ENCODE measurements at places on chromosomes 6 and 20.

- peak; percentile 66 for DNase-seq
Observed at GRCh38 chr6:138590796-138591709, 91.8 kb upstream of the NHSL1 start.

GRCh38 chr6:116017546-116018295 lies 43.0 kb downstream of the FRK start:
- DNase-seq: no peak

DNA sequence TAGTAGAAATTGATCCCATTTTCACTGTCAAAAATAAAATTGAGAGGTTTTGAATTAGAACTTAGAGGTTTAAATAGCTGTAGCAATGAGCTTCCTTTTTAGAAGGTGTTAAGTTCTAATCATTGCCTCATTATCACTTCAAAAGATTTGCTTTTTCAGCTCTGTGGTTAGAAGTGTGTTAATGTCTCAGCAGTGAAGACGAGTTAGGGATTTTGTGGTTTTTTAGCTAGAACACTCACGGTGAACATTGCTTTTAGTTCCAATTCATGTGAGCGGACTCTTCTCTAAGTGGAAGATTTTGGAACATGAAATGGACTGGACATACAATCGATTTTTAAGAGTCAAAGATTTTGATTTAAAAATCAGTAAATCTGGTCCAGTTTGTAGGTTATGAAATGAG lies 12.7 kb upstream of the IFNGR1 start:
- DNase-seq: no peak

DNA sequence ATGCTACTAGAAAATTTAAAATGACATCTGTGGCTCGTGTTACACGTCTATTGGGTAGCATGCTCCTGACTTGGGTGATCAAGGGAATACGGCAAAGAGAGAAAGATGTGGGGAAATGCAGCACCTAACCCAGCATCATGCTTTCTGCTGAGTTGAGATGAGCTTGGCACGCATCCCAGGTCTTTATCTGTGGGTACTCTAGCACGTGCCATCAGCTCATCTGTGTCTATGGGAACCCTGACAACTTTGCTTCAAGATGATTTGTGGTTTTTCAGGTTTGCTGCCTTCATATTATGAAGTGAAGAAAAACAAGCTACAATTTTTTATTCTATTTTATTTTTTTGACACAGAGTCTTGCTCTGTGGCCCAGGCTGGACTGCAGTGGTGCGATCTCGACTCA lies 21.0 kb downstream of the RNASET2 start:
- no peak for DNase-seq

DNA sequence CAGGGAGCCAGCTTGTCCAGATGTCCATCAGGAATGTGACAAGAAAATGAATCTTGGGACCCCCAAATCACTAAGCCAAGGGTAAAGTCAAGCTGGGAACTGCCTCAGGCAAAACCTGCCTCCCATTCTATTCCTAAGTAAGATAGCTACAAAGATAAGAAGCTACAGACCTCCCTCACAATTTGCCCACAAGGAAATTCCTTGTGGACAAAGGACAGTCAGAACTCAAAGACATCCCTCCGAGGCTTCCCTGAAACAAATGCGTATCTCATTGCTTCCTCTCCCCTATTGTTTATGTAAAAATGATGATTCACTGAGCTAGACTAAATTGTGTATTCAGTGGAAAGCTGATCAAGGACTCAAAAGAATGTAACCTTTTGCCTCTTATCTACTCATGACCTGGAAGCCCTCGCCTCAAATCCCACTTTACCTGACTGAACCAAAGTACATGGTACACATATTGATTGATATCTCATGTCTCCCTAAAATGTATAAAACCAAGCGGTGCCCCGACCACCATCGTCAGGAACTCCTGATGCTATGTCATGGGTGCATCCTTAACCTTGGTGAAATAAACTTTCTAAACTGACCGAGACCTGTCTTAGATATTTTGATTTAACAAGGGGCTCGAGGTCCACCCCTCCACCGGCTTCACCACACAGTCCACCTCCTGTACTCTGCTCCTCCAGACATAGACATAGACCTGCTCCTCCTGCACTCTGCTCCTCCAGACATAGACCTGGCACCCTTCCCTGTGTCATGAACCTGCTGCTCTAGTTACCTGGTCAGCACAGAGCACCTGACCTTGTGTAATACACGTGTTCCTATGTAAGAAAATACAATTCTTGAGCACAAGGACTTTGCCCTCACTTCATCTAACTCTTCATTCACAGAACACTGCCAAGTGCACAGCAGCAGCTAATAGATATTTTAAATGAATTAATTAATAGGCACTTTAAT lies 81.4 kb downstream of the WDR27 start:
- no peak for DNase-seq

DNA sequence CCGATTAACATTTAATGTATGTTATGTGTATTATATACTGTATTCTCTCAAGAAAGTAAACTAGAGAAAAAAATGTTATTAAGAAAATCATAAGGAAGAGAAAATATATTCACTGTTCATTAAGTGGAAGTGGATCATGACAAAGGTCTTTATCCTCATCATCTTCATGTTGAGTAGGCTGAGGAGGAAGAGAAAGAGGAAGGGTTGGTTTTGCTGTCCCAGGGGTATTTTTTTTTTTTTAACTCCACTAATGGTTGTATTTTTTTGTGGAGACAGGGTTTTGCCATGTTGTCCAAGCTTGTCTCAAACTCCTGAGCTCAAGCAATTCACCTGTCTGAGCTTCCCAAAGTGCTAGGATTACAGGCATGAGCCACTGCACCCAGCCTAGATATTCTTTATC lies 11.0 kb downstream of the ECT2L start:
- no peak for DNase-seq

DNA sequence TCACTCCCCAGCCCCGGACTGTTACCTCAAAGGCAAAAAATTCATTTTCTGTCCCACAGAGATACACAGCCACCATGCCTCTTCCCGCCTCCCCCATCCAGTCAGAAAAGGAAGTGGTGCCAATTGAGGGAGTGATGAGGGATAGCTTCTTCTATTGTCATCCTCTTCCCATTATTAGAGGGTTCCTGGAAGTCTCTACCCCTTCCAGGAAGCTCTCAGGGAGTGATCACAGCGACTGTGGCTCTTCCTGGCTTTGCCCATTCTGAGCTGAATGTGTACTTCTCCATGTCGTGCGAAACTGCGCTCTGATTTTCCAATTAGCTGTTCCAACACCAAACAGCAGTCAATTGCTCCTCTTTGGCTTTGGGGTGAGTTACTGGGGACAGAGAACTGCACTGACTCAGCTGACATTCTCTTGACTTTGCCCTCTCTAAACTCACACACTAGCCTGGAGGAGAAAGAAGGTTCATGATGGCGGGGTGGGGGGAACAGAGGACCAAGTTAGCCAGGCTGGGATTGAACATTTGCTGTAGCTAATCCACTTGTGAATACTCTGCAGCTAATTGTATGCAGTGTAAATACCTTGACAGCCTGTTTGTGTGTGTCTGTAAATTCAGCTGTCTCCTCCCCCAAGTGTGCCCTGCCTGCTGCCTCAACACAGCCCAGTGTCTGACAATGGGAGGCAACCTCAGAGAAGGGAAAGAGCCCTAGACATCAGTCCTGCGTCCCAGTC lies 2.4 kb upstream of the MDGA1 start:
- no peak for DNase-seq

DNA sequence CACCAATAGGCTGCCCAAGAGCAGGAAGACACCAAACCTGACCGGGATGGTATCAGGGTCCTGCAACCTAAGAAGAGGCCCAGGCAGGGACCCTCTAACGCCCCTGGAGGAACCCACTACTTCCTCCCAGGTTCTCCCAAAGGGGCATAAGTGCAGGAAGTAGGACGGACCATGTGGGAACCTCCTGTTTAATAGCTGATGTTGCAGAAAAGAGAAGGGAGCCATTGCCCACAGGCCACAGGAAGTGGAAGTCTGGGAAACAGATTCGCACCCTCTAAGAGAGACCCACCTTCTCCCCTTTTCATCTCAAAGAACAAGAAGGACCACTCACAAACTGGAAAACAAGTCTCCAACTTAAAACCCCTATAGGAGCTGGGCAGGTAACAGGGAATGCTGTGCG lies 18.1 kb downstream of the PREX1 start:
- DNase-seq: no peak

DNA sequence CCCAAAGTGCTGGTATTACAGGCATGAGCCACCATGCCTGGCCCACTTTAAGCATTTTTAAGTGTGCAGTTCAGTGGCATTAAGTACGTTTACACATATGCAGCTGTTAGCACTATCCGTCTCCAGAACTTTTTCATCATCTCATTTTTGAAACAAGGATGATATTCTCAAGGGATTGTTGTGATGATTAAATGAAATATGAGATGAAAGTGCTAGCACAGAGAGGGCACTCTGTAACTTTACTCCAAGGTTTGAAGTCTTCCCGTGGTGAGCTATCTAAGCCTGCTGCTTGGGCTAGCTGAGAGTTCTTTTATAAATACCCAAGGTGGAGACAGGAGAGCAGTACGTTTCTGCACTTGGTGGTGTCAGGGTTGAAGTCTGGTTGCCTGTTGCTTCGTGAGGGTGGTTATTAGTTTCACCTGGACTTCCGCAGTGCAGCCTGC lies 6.6 kb downstream of the TM9SF4 start:
- DNase-seq: no peak

All from glomerular endothelial cell (primary cell).